Activated CD4-positive, alpha-beta T cell treated with anti-CD3 and anti-CD28 coated beads, Interleukin-2, amount 50 U/mL, for 48 hours (primary cell): ENCODE measurements at places on chromosomes 13 and 19.

GRCh38 chr19:41626278-41626677, 596 bp downstream of the CEACAM4 start:
- DNase-seq: no peak

DNA sequence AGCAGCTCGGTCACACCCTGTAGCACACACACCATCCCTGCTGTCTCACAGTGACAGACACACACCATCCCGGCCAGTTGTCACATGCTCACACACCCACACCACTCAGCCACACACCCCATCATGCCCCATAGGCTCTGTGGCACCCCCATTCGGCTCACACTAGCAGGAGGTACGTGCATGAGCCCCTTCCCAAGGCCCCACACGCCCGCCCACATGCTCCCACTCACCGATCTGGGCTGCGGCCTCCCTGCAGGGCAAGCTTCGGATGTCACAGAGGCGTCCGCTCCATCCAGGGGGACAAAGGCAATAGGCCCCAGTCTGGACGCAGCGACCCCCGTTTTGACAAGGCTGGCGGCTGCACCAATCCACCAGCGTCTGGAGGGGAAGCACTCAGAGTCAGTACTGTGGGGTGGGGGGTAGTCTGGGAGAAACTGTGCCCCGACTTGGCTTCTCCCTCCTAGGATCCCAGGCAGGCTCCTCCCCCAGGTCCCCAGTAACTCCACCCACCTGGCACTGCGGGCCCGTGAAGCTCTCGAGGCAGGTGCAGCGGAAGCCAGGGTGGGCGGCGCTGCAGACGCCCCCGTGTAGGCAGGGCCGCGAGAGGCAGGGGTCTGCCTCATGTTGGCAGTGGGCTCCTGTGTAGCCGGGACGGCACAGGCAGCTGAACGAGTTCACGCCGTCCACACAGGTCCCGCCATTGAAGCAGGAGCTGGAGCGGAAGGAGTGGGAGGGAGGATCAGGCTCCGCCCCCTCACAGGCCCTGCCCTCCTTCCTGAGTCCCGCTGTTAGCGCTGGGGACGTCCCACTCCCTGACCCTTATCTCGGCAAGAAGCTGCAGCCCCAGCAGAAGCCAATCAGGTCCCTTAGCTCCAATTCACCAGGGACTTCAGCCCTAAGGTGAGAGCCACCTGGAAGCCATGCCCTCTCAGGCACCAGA, 20.1 kb downstream of the NOTCH3 start:
- no peak for DNase-seq

DNA sequence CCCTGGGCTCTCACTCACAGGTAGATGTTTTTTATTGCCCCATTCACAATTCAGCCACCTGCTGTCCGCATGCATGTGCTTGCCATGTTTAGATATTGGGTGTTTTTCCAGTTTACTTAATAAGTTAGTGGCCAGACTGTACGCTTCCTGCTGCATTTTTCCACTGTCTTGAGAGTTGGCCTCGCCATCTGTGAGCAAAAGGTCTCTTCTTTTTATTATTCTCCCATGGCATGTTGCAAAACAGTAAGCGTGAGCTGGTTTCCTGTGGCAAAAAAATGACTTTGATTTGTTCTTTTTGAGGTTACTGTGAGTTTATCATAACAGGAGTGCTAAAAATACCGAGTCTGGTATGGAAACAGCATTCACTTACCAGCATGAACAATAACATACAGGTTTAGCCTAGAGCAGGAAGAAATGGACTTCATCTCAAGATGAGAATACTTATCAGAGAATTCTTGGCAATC, 46.0 kb downstream of the SAE1 start:
- DNase-seq: peak; percentile 50

GRCh38 chr13:40613192-40613818, 53.1 kb downstream of the FOXO1 start:
- peak; percentile 48 for DNase-seq

DNA sequence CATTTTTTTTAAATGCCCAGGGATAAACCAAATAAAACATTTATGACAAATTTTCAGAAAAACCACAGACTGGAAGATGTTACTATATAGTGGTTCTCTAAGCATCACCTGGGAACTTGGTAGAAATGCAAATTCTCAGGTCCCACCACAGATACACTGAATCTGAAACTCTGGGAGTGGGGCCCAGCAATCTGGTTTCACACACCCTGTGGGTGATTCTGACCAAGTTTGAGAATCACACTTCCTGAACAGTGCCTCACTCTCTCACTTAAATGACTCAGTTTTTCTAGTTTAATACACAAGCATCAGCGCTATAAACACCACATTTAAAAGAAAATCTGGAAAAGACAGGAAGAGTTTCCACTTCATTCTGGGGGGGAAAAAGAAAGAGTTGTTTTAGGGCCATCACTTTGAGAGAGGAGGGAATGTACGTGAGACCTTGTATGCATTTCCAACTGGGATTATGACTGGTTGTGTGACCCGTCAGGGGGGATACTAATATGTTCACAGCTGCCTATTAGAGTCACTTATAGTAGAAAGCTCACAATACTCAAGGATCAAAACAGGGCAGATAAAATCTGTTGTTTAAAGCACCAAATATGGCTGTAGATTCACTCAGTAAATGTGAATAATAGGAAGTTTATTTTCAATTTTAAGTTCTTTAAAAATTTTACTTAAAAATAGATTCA, 567.7 kb downstream of the GPC6 start:
- peak; percentile 65 for DNase-seq

GRCh38 chr13:96338030-96338429, 248.1 kb downstream of the HS6ST3 start:
- DNase-seq: no peak

GRCh38 chr19:5826531-5827341, 12.8 kb downstream of the FUT6 start:
- peak; percentile 36 for DNase-seq

GRCh38 chr19:3879656-3880055, 829 bp upstream of the ATCAY start:
- no peak for DNase-seq

GRCh38 chr19:41328157-41328841, 18.3 kb downstream of the CCDC97 start:
- peak; percentile 59 for DNase-seq

DNA sequence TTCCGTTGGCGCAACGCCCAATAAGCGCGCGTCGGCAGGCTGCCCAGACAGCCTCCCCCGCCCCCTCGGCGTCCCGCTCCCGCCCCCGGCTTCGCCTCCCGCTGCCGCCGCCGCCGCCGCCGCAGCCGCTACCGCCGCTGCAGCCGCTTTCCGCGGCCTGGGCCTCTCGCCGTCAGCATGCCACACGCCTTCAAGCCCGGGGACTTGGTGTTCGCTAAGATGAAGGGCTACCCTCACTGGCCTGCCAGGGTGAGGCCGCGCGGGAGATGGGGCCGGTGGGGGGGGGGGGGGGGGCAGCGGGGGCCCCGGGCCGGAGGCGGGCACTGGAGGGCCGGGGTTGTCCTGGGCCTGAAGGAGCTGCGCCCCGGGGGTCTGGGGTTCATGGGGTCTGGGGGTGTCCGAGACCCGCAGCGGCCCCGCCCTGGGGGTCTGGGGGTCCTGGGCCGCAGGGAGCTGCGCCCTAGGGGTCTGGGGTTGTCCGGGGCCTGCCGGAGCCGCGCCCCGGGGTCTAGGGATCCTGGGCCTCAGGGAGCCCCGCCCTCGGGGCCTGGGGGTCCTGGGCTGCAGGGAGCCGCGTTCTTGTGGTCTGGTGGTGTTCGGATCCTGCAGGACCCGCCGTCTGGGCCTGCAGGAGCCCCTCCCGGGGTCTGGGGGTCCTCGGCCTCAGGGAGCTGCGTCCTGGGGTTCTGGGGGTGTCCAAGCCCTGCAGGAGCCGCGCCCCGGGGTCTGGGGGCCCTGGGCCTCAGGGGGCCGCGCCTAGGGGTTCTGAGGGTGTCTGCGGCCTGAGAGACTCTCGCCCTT, at the start of gene HDGFL2:
Gene HDGFL2 (plus strand): TSS at position 124 of the 801 bp plus-strand sequence. CDS start 54 bp downstream, at position 178.
- DNase-seq: no peak

DNA sequence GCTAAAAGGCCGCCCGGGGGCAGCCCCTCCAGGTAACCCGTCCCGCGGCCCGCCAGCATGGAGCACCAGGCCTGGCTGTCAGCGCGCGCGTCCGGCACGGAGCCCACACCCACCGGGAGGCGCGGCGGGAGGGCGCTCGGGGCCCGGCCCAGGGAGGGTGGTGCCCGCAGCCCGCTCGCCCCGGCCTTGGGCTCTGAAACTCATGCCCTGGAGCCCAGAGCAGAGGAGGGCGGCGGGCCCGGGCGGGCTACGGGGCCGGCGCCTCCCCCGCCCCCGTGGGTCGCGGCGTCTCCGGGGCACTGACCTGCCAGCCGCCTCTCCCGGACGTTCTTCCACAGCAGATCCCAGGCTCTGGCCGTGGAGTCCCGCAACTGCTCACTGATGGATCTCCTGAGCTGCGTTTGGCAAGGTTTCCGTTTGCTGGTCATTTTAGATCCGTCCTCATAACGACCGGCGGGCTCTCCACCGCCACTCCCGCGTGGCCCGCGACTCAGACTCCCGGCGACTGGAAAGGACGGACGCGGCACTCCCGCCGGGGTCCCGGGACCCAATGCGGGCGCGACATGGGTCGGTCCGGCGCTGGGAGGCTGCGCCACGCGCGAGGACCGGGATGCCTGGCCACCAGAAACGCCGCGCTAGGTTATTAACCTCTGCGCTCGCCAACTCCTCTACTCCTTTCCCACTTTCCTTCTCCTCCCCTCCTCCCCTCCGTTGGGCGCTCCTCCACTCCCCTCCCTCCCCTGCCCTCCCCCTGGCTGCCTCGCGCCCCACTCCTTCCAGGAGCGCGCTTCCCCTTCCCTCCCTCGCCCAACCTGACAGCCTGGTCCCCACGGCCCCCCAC, 64.7 kb upstream of the STARD13 start:
- DNase-seq: no peak

DNA sequence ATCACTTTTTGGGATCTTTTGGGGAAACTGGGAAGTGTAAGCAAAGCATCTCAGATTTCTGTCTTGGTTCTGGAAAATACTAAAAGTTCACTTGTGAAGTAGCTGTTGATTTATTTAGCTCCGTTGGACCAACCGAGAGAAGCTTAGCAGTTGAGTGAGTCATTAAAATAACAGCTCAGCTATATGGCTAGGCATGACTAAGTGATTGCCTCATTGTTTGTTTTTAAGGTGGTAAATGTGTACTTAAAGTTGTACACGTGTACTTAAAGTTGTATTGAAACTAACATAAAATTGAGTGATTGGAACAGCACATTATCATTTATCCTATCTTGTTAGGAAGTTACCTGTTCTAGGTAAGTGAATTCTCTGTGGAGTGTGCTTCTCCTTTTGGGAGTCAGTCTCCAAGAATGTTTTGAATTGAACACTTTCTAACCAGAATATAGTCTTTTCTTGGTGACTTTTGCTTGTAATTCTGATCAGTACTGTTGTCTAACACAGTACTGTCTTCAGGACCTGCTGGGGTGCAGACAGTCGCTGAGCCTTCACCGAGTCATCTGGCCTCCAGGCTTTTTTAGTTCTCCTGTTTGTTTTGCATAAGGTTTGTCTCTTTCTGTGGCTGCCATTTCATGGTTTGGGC, 2.9 kb upstream of the DCUN1D2 start:
- DNase-seq: no peak

GRCh38 chr19:2421581-2422306, 5.6 kb downstream of the TIMM13 start:
- DNase-seq: no peak

DNA sequence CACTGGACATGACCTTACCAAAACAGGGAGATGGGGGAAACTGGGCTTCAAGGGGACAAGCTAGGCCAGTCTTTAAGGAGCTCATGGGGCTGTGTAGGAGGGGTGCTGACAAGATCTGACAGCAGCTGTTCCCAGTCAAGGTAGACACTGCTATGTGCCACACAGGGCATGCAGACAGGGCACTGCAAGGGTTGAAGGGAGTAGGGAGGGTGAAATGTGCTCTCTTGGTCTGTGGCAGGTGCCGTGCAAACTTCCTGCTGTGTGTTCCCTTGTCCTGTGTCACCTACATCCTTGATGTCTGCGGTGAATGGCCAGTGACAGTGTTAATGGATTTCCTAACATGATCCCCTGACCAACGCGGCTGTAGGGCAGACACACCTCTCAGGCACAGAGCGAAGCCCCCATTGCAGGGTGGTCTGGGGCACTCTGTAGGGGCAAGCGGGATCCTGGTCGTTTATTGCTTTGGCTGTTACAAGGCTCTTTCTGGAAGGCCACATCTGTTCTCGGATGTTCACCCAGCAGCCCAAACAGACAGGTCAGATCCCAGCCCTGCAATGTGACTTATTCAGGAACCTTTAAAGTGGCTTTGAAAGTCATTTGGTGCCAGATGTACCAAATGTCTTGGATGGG, 199.5 kb upstream of the ZNF536 start:
- DNase-seq: no peak

DNA sequence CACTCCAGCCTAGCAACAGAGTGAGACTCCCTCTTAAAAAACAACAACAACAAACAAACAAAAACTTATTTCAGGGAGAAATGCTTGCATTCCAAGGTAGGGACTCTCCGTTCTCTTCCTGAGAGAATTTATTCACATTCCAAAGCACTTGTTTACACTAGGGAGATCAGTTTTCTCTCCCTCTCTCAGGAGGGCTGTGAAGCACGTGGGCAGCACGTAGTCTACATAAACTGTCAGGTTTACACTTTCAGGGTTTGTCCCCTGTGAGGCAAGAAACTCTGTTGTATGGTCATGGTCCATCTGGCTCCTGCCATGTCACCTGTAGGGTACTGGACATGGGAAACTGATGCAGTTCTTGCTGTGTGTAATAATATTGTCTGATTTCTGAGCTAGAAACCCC, 31.6 kb downstream of the WDR87 start:
- DNase-seq: no peak

DNA sequence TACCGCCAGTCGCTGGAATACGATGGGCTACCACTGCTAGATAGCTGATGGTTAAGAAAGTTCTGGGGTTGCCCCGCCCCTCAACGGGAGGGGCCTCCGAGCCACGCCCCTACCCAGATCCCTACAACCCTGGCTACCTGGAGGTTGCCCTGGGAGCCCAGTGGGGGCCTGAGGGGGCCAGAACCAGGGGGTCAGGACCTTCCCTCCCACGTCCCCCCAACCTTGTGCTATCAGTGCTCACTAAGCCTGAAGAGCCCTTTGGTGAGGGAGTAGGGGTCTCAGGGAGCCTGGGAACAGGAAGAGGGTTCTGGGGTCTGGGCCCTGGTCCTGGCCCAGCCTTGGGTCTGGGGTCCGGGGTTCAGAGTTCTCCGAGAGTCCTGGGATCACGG, 8.9 kb downstream of the OCEL1 start:
- DNase-seq: peak; percentile 76
